Mesenteric fat pad (tissue), 1 donor: ENCODE measurements at places on chromosomes 16 and 17. TPM values are rescaled to one million over a fixed set of nuclear protein-coding genes. Genes with fewer than 3 reads are reported as not detected.

DNA sequence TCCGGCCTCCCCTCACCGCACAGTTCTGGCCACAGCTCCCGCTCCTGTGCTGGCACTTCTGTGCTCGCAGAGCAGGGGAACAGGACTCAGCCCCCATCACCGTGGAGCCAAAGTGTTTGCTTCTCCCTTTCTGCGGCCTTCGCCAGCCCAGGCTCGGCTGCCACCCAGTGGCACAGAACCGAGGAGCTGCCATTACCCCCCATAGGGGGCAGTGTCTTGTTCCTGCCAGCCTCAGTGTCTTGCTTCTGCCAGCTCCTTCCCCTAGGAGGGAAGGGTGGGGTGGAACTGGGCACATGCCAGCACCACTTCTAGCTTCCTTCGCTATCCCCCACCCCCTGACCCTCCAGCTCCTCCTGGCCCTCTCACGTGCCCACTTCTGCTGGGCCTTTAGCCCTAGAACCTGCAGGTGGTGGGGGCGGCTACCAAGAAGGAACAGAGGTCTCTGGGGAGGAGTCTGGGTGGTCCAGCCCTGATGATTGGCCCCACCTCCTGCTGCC, 645 bp upstream of the ELMO3 start:
- no peak for DNase-seq

DNA sequence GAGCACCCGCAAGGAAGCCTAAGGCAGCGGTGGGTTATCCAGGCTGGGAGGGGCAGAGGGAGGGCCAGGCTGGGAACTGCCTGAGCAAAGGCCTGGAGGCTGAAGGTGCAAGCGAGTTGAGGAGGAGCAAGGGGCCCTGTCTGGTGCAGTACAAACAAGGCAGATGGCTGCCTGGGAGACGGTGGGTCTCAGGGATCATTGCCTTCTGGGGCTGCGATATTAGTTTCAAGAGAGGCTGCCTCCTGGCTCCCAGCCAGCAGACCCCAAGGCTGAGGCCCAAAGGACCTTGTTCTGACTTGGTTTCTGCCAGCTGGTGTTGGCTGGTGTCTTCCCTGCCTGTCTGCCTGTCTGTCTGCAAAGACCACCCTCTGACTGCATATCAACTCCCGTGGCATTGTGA, 154.0 kb downstream of the IRF8 start:
- no peak for DNase-seq

Gene RDM1
- not detected for total RNA-seq

DNA sequence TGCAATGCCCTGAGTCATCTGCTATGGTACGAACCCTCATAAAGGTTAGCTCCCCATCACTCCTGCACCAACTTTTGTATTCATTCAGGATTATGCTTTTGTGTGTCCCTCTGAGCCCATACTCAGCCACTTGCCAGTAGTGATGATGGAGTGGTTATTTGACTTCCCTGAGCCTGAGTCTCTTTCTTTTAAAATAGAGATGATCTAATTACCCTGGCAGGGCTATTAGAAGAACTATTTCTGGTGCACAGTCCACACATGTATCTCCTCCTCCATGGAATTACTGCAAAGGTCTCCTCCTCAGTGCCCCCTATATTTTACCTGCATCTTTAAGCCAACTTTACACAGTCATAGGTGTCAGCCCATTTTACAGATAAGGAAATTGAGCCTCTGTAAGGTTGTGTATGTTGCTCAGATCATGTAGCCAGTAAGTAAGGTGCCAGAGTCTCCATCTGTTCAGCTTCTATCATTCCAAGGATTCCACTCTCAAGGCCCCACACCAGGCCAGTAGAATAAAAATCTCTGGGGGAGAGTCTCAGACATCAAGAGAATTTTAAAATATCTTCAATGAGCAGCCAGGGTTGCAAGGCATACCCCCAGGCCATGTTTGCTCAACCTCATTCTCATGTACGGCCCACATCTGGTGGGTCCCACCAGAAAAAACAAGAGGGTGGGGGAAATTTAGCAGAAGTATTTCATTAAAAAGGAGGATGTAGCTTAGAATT, 333.7 kb upstream of the HSBP1 start:
- no peak for DNase-seq
